Stimulated activated CD8-positive, alpha-beta memory T cell treated with anti-CD3 and anti-CD28 coated beads, Interleukin-7, amount 100 ng/mL, for 1 hour (primary cell): ENCODE measurements at places on chromosomes 11 and 22.
A peak's percentile ranks its signal among the peaks of the same experiment; 100 is the strongest.

DNA sequence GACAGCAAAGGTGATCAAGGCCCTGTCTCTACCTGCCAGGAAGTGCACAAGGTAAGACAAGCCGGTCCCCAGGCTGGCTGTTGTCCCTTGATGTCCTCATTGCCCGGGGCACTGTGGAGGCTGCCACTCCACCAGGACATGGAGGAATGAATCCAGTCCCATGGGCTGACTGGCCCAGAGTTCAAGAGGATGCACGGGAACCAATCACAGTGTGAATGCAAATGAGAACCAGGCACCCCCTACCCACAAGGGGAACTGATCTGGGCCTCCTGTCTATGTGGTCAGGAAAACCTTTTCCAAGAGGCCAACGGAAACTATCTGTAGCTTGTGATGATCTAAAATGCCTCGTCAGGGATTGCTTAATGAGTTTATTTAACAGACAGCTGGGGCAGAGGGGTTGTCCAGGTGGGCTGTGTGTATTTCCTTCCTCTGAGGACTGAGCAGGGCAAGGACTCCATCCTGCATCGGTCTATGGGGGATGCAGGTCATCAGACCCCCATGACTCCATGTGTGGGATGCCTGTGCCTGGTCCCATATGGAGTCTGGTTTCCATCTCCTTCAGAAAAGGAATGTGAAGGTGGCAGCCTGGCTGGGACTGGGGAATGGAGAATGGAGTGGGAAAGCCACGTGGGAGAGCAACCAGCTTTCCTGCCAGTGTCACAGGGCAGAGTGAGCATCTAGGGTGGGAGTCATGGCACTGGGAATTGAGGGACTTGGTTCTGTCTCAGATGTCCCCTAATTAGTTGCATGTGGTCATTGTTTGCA, 60.5 kb downstream of the CD82 start:
- no peak for DNase-seq

DNA sequence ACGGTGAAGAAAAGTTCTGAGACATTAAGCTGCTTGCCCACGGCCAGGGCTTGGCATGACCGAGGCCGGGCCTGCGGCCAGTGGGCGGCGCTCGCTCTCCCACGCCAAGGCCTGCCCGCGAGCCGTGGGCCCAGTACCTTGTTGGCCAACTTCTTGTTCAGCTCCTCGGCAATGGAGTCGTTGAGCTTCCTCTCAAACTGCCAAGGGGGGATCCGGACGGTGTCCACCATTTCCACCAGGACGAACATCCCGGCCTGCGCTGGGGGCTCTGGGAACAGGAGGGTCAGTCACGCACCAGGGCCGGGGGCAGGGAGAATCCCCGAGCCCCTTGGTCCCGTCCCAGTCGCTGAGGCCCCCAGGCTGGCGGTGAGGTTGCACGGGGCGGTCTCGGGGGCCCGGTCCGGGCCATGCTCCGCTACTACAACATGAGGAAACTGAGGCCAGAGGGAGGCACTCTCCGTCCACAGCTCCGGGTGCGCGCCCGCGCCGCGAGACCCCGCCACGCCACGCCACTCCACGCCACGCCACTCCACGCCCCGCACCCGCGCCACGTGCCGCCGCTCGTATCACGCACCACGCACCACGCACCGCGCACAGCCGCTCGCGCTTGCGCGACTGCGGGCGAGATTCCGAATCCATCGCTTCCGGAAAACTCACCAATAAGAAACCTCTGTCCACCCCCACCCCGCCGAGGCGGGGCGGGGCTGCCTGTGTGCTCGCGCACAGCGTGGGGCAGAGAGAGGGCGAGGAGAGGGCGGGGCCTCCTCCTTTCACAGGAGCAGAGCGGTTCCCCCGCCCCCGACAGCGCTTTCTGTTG, at the start of gene POLR3H:
Gene POLR3H, minus strand, starts transcription at position 617 of the 817 bp plus-strand sequence. Its CDS starts 369 bp downstream, at position 248.
- DNase-seq = peak; percentile 90

GRCh38 chr22:20989323-20990138, 7.4 kb downstream of the LZTR1 start:
- no peak for DNase-seq

DNA sequence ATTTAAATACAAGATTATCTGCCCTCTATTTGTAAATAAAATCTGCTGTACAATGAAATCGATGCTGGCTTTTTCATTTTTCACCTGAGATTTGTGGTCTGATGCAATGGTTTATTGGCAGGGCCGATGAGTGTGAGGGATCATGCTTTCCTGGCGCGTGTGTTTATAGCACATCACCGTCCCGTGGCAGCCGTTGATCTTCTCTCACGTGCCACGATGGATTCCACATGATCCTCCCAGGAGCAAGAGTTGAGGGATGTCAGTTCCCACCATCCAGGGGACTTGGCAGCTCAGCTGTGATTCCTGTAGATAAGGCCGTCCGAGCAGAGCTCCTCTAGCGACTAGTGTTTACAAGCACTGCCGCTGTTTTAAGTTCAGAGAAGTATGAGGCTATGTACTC, 213.7 kb downstream of the TBC1D22A start:
- DNase-seq = no peak

GRCh38 chr11:84886344-84886743, 740.8 kb downstream of the DLG2 start:
- no peak for DNase-seq

DNA sequence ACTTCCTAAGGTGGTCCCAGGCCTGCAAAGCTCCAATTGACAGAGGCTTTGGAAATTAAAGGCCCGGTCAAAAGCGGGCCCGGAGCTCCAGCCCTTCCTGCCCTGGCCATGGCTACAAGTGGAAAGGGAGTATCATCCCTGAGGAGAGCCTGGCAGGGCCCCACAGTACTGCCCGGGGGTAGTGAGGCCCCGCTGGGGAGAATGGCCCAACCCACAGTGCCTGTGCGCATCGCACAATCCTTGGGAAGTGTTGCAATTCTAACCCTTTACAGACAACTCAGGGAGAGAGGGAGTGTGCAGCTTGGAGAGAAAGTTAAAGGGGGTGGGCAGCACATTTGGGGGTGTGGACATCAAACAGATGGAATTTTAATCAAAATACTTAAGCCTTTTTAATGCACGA, 3.6 kb downstream of the CACNG2 start:
- DNase-seq = no peak

- DNase-seq = no peak
These were observed 1253.9 kb downstream of the BRD1 start for GRCh38 chr22:48573766-48574165.

- DNase-seq = peak; percentile 51
These were observed 13.9 kb downstream of the SLC35E4 start for GRCh38 chr22:30649430-30650007.

GRCh38 chr11:110962921-110963320, 250.7 kb upstream of the ARHGAP20 start:
- DNase-seq = no peak

GRCh38 chr11:84316866-84317555, 1030.8 kb upstream of the CCDC90B start:
- DNase-seq = no peak

GRCh38 chr22:30535182-30535581, 11.4 kb downstream of the SEC14L6 start:
- no peak for DNase-seq

DNA sequence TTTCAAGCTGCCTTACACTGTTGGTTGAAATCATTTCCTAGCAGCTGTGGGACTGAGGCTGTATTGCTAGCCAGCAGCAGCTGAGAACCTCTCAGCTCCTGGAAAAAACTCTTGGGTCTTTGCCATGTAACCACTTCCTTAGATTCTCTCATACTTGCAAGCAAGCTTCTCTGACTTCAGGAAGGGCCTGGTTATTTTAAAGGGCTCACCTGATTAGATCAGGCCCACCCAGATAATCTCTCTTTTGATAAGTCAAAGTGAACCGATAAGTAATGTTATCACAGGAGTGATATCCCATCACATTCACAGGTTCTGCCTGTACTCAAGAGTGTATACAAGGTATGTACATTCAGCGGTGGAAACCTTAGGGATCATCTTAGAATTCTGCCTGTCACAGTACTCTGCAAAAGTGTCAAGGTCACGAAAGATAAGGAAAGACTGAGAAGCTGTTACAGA, 7.4 kb upstream of the CLPB start:
- no peak for DNase-seq

DNA sequence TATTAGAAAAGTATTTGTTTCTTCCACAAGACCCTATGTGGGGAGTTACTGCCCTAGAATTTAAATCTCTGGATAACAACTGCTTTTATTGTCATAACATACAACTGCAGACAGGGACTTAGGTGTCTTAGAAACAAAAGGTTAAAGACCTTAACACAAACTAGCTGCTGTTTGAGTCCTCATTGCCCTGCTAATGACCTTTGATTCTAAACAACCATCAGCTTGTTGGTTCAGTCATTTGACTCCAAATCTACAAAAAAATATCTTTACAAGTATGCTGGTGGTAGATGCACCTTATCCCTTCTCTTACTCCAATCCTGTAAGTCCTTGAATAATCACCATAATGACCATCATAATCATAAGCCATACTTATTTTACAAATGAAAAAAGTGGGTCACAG, 377.4 kb upstream of the PITPNB start:
- DNase-seq = no peak

GRCh38 chr11:64522843-64523380, 68.1 kb upstream of the SLC22A12 start:
- DNase-seq = no peak

GRCh38 chr11:27139742-27140367, 99.2 kb downstream of the BBOX1 start:
- no peak for DNase-seq

GRCh38 chr11:1121331-1121812, 36.4 kb upstream of the MUC5AC start:
- DNase-seq = no peak
